NCI-H187 (cell line): ENCODE measurements at places on chromosomes 11 and 22.

DNA sequence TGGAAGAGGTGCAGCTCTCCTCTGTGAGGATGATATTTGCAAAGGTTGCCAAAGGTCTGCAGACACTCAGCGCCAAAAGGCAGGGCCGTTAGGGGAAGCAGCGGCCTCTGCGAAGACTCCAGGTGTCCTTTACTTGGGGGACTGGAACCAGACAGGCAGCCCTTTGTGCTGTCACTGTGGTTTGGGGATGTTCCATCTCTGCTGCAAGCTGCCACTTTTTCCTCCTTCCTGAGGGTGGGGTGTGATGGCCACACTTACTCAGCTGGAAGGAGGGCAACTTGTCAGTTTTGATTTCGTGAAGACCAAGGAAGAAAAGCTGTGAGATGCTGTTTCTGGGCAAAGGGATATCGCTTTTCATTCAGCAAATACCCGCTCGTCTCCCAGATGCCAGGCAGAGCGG, 96.5 kb upstream of the PRR5 start:
- DNase-seq = no peak

DNA sequence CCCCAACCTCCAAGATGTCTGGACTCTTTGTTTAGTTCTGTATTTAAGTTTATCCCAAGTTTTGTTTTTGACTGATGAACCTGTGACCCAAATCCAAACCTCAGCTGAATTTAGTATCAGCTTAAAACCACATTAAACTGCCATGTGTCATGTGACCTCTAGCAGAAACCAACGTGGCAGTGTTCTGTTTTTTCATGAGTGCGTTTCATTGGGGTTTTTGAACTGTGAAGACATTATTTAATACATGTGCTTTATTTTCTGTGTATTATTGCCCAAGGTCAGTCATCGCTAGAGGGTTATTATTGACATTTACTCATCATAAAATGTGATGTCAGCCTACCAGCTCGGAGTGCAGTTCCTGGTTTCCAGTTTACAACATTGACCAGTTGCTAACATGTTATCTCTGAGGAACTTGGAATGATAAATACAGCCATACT, 1.8 kb downstream of the TLCD5 start:
- DNase-seq = no peak

- no peak for DNase-seq
Observed at GRCh38 chr11:126160345-126161022, 51.0 kb downstream of the RPUSD4 start.

DNA sequence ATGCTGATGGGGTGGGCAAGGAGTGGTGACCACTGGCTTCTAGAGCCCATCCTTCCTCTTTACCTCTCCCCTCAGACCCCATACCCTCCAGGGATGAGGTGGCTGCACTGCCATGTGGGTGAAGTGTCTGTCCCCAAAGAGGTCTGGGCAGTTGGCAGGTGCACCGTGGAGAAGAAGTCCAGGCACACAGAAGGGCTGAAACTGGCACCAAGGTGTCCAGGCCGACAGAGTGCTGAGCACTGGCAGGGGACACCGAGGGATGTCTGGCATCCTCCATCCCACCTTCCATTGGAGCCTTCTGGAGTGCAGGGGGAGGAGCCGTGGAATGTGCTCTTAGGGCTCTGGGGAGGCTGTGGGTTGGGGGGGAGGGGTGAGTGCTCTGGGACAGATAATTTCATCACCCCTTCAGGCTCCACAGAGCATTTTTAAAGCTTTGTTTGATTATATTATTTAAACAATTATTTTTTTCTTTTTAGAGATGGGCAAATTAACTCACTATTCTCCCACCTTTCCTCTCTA, 37.9 kb downstream of the PKNOX2 start:
- DNase-seq = no peak

- no peak for DNase-seq
Observed at GRCh38 chr11:102367364-102367763, 20.4 kb downstream of the BIRC2 start.

- DNase-seq = no peak
Observed at GRCh38 chr11:4865855-4866254, 15.8 kb upstream of the OR51T1 start.

- no peak for DNase-seq
Observed at GRCh38 chr11:2990617-2991451, 1.3 kb downstream of the NAP1L4 start.

GRCh38 chr11:76103460-76103859, 102.8 kb downstream of the WNT11 start:
- no peak for DNase-seq

- DNase-seq = no peak
Observed at GRCh38 chr11:59206635-59207034, 6.1 kb downstream of the MPEG1 start.

DNA sequence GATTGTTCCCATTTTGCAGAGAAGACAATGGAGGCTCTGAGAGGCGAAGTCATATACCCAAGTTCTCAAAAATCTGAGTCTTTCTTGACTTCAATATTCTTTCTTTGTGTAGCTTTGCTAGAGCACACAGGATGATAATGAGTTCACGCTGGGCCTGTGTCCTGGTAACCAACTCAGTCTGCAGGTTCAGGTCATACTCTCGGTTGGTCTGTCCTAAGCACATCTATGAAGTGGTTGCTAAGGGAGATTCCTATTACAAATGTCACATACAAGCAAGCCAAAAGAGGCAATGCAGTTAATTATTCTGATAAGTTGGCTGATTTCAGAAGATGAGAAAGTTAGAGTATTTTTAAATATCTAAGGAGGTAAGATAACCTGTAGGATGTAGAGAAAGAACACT, 481.0 kb downstream of the SOX6 start:
- DNase-seq = no peak
